Activated naive CD4-positive, alpha-beta T cell (primary cell): ENCODE measurements at places on chromosomes 2 and 18.

GRCh38 chr2:46294176-46294836, 2.9 kb upstream of the EPAS1 start:
- no peak for DNase-seq

GRCh38 chr2:173584676-173585458, 230.2 kb downstream of the CDCA7 start:
- DNase-seq: no peak

DNA sequence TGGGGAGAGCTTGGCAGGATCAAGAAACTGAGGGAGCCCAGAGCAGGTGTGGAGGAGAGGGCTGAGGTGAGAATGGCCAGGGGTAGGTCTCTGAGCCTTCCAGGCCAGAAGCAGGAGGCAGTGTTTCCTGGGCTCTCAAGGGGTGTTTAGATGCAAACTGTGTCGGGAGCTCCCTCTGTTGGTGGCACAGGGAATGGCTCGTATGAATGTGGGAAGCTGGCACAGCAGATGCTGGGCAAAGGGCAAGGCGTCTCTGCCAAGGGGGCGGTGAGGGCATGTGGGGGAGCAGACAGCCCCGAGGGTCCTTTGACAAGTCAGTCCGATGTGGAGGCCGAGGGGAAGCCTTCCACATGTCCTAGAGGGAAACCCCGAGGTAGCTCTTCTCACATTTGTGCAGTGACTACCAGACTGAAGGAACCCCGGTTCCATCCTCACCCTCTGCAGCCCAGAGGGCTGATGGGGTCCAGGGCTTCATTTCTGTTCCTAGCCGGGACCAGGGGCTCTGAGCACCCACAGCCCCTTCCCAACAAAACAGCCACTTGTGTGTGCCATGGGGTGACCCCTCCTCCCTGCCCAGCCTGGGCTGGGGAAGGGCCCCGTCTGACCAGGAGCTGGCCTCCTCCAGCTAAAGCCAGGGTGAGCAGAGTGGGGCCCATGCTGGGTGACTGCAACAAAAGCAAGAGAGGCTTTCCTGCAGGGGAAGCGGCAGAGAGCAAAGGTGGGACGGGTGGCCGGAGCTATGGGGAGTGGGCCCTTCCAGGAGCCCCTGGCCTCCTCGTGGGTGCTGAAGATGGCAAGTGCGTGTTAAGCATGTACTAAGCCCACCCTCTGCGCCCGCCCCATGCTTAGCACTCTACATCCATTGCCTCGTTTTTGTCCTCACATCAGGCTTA, 103.4 kb downstream of the SEPTIN10 start:
- DNase-seq: peak; percentile 54

GRCh38 chr2:37854676-37855282, 70.3 kb upstream of the RMDN2 start:
- DNase-seq: no peak

DNA sequence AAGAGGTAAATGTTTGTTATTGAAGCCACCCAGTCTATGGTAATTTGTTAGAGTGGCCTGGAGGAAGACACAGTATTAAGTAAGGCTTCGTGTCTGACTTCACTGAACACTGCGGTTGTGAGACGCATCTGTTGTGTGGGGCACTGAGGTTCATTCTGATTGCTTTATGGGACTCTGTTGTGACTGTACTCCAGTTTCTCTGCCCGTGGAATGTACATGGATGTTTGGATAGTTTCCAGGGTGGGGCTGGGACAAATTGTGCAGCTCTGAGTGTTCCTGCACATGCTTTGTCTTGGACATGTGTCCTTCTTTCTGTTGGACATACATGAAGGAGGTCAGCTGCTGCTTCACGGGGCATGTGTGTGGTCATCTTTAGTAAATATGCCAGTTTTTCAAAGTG, 58.6 kb downstream of the ODC1 start:
- no peak for DNase-seq

DNA sequence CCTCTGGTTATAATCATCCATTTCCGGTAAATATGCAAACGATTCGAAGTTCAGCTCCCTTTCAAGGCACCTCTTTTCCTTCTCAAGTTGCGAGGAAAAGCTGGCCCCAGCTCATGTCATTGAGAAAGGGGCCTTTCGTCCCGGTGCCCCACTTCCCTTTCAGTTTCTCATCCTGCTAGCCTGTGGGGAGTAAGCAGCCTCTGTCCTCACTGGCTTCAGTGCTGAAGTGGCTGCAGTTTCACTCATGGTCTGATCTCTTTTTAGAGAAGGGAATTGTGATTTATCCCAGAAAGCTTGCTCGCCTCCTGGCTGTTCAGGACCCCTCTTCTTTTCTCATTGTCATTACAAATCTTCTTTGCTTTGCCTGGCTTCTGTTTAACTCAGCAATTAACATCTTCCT, 207.5 kb downstream of the NR4A2 start:
- DNase-seq: no peak

GRCh38 chr2:9356261-9356660, 67.1 kb downstream of the ITGB1BP1 start:
- DNase-seq: no peak

DNA sequence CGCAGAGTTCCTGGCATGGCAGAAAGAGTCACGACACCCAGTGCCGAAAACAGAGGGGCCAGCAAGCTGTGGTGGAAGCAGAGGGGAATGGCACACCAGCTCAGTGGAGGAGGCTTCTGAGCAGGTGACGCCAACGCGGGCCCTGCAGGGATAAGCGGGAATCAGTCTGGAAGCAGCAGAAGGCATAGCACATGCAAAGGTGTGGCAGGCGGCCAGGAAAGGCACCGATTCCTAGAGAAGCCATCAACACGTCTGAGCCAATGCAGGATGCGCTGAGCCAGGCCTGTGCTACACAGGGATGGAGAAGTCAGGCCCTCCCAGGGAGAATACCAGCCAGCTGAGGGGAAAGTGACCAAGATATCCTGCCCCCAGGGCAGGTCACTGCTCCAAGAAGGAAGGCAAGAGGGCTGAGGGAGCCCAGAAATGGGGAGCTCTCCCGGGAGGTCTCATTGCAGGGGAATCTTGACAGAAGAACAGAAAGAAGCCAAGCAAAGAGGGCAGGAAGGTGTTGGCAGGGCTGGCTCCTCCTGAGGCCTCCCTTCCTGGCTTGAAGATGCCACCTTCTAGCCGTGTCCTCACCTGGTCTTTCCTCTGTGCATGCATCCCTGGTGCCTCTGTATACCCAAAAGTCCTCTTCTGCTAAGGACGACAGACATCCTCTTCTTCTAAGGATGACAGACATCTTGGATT, 16.3 kb downstream of the TEX51 start:
- DNase-seq: no peak

- DNase-seq: no peak
Measured at GRCh38 chr2:13005761-13006335, 289.1 kb downstream of the TRIB2 start.

GRCh38 chr2:173415431-173416381, 61.0 kb downstream of the CDCA7 start:
- no peak for DNase-seq

GRCh38 chr2:68196120-68196716, 38.5 kb downstream of the PNO1 start:
- peak; percentile 4 for DNase-seq

GRCh38 chr2:2061091-2061696, 269.9 kb downstream of the MYT1L start:
- DNase-seq: no peak
